ENCODE measurements at places on chromosomes 3 and 15.

DNA sequence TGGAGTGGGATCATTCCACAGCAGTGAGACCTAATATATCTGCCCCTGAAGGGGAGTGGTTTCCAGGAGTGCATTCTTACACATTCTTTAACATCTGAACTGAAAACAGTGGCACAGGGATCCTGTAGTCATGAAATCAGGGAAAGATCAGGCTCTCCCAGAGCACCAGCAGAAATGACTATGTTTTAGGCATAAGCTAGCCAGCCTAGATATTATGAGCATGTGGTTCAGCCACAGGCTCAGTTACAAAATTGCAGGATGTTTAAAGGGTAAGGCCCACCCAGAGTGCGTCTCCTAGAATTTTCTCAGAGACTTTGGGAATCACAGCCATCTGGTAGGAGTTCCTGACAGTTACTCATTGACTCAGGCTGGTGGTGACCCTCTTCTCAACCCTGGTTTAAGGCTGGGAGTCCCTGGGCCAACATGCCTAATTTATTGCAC is 20.9 kb downstream of the FSTL1 start:
- DNase-seq: no peak

- no peak for DNase-seq
Measured at GRCh38 chr3:182149594-182149993, 437.9 kb downstream of the SOX2 start.

DNA sequence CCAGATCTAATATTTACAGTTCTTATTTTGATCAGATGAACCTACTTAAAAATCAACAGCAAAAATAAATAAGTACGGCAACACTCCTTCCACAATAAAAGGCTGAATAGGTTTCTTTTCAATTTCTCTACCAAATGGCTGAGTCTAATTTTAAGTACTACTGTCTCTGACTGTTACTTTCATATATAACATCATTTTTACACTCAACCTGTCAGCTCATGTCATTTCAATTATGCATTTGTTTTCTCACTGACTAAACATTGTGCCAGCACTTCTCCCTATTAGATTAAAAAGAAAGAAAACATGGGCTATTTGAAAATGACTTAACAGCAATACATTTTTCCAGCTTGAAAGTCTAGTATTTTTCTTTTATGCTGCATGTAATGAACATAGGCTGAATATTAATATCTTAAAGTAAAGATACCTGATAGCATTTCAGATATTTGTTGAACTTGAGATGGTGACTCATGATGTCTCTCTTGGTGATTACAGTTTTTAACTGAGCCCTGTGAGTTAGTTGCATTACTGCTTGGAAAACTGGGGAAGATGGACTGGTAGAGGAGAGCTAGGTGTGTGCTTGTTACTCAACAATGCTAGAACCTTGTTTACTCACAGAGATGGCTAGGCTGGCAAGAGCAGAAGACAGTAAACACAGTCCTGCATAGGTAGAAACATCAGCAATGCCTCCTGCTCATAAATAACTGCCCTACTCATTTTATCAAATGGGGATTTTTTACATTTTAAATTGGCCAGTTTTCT is 73.9 kb downstream of the PEX5L start:
- DNase-seq: no peak

GRCh38 chr15:99566157-99566897 is 543 bp downstream of the MEF2A start:
- peak; percentile 34 for DNase-seq

DNA sequence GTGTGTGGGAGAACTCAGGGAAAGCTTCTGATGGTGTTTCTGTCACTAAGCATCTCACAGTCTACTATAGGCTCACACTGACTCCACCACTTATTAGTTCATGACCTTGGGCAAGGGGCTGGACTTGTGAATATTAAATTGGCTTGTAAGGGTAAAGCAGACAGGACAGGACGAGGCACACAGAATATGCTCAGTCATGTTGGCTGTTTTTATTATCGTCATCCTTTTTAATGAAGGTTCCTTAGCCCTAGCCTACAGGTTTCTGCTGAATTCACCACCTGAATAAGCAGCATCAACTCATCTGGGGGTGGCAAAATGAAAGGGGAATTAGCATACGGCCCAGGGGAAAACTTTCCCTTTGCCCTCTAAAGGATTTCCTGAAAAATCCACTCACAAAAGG is 39.6 kb upstream of the LIPC start:
- no peak for DNase-seq

DNA sequence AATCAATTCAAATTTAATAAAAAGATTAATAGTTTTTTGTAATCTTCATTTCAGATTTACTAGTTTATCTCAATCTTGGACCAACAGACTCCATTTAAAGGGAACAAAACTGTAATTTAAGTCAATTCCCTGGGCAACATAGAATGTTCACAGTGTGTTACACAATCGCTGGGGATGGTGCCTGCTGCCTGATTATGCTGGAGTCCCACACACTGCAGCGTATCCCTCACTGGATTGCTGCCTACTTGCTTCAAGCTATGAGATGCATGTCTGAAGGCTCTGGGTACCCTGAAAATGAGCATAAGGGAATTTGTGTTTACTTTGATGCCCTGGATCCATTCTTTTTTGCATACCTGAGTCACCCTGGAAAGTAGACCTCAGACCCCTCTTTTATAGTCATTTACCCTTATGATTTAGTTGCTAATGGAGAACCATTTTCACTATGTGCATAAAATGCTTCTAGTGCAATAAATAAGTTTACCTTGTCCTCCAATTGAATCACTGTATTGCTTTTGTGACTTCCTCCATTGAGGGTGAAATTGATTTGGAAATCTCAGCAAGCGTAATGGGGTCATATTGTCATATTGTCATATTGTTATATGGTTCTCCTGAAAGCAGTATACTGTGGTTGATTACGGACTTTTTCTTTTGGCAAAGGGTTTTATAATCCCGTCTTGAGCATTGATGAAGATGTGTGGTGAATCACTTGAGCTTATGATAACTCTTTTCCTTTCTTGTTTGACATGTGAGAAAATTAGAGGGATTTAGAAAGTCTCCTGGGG is 35.9 kb downstream of the ITPR1 start:
- DNase-seq: no peak

DNA sequence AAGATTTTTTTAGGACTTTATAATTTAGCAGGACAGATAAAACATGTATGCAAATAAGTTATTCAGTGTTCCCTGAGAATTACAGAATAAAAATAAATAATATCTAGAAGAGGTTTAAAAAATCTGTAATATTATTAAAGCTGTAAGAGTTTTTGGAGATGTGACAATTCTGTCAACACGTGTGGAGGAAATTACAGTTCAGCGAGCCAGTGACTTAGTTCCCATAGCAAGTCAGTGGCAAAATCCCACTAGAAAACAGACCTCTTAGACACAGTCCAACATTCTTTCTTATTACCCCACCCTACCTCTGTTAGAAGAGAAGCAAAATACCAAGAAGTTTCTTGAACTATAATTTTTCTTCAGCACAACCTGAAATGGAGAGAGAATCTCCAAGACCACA is 16.2 kb upstream of the DENND6A start:
- DNase-seq: no peak

- DNase-seq: no peak
Measured at GRCh38 chr3:58049143-58049785, 41.0 kb downstream of the FLNB start.

DNA sequence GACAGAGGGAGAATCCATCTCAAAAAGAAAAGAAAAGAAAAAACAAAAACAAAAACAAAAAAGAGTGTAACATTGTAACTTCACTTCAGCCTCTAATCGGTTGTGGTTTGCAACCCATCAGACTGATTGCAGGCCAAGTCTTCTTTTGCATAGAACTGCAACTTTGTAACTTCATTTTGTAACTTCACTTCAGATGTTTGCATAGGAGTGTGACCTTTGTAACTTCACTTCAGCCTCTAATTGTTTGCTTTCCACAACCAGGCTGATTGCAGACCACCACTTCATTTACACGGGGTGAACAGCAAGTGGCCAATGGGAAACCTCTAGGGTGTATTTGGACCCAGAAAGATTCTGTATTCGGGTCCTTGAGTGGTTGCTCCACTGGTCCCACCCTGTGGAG is 79.1 kb upstream of the CHMP2B start:
- no peak for DNase-seq

DNA sequence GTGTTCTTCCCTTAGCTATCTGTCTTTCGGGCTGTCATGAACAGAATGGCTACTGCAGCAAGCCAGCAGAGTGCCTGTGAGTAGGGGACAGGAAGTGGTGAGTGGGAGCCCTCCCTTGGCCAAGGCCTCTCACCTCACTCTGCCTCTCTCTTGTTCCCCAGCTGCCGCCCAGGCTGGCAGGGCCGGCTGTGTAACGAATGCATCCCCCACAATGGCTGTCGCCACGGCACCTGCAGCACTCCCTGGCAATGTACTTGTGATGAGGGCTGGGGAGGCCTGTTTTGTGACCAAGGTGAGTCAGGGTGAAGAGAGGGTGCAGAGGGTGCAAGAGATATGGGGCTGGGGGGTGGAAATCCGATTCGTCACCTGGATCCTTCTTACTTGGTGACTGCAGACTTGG is 3.0 kb downstream of the DLL4 start:
- peak; percentile 66 for DNase-seq

- DNase-seq: no peak
Measured at GRCh38 chr15:72472992-72473610, 1.0 kb upstream of the ARIH1 start.

GRCh38 chr15:40925863-40926658 is 3.1 kb upstream of the DLL4 start:
- DNase-seq: peak; percentile 63

DNA sequence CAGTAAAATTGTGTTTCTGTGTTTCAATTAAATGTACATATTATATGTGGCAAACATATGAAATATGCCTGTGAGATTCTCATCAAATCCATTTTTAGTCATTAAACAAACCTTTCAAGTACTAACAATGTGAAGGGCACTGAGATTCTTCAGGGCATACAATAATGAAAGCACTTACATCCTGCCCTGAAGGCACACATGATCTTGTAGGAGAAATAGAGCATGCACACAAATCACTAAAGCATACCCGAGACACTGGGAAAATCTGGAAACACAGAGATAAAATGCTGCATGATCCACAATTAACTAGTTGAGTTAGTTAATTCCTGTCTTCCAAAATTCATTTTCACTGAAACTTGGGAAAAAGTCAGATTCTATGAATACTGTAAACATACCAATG is 810.5 kb upstream of the NECTIN3 start:
- DNase-seq: no peak

DNA sequence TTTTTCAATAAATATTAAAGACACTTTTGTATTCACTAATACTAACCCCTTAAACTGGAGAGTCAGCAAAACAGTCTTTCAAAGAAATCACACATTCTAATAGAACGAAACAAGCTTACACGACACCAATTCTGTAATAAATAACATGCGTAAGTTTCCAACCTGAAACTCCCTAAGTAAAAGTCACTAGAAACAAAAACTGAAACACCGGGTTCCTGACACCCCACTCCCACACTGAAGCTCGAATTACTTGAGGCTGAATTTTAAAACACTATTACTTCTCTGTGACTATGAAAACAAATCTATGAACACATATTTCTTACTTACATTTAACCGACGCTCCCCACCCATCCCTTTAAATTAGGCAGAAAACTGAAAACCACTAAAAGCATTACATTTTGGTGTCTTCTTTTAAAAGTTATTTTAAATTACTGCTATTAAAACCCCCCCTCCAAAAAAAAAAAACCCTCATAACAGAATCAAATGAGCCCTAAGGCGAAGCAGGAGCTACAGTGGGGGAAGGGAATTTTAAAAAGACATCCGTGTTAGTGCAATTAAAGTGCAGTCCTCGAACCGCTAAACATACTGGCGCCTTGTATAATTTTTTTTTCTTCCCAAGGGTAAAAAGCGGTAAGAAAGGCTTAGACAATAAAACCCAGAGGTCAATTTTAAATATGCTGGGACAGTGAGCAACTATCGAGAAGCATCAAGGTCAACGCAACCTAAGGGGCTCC is 878 bp downstream of the SPPL2A start:
- no peak for DNase-seq

DNA sequence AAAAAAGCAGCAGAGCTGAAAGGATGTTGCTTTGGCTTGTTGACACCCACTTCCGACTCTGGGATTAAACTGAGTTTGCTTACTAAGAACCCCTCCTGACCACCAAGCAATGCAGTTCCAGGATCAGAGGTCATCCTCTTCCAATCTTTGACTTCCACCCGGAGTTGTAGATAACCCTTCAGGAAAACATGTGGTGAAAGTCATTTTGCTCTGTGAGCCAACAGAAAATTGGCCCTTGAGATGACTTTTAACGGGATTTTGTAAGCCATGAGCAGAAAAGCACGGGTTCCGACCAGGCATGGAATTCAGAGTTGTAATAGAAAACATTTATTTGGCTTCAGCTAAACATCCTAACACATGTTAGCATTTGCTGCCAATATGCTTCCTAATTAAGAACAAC is 171.6 kb upstream of the NR2F2 start:
- no peak for DNase-seq

DNA sequence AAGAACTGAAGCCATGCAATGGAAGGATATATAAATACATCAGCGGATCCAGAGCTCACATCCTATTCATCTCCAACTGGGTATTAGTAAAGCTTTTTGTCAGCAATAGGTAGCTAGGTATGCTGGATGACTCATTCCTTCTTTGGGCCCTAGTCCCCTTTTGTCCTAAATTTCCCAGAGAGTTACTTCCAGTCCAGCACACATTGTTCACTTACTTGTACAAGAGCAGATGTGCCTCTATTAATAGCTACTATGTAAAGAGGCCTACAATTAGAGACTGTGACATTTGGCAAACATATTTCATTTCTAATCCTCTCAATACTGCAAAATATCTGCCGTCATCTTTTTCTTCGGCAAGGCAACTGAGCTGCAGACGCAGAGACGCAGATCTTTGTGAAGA is 1.7 kb upstream of the SLC4A7 start:
- DNase-seq: no peak

DNA sequence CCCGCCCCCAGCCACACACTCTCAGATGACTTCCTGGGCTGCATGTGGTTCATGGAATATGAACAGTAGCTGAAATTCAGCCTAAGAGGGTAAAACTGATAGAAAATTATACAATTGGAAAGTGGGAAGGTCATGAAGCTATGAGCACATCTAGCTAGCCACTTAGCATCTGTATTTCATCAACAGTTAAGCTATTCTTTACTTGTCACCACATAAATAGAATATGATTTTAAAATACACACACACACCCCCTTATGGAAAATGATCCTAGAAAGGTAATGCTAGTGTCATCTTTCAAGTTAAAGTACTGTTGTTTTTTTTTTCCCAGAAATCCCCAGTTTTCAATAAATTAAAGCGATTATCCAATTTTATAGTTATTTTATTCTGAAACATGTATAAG is 3.6 kb downstream of the MAP4 start:
- no peak for DNase-seq

DNA sequence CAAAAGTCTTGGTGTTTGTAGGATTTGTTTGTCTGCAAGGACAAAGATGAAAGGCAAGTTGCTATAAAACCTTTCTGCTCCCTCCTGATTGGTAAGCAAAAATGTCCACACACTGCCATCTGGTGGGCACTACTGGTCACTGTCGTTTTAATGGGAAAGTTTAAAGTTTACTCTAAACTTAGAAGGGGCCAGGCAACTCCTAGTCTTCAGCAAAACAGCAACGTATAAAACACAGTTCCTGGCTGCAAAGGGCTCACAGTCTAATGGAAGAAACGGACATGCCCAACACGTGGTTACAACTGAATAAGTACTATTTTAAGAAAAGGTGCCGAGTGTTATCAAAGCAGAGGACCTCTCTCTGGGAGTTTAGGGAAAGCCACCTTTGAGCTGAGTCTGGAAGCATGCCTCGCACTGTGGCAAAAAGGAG is 23.7 kb upstream of the TPRG1 start:
- peak; percentile 79 for DNase-seq

All from DND-41 (cell line).